ENCODE measurements at places on chromosomes 3 and 15. TPM values are rescaled to one million over a fixed set of nuclear protein-coding genes. Genes with fewer than 3 reads are reported as not detected.

The FBXW12 gene
- total RNA-seq = not detected

The TNNC1 gene
- total RNA-seq = 10.8 TPM

- peak; percentile 51 for DNase-seq
Observed at GRCh38 chr3:150703299-150703755, 393 bp downstream of the ERICH6 start.

GRCh38 chr3:112109322-112109721 lies 23.1 kb downstream of the C3orf52 start:
- DNase-seq = no peak

The TMEM207 gene
- total RNA-seq = not detected

DNA sequence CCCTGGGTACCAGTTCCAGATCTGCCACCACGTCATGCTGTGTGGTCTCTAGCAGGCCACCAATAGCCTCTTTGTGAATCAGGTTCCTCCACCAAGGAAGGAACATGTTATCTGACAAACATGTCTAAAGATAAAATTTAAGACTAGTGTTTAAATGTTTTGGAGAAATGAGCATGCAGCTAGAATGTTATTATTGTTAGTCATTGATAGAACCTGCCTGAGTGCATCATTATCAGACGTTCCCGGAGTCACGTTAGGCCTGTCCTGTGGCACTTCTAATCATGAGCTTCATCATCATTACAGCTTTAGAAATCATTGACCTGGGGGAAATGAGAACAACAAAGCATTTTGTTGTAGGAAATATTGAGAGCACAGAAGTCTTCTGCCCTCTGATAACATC lies 58.9 kb upstream of the FURIN start:
- no peak for DNase-seq

DNA sequence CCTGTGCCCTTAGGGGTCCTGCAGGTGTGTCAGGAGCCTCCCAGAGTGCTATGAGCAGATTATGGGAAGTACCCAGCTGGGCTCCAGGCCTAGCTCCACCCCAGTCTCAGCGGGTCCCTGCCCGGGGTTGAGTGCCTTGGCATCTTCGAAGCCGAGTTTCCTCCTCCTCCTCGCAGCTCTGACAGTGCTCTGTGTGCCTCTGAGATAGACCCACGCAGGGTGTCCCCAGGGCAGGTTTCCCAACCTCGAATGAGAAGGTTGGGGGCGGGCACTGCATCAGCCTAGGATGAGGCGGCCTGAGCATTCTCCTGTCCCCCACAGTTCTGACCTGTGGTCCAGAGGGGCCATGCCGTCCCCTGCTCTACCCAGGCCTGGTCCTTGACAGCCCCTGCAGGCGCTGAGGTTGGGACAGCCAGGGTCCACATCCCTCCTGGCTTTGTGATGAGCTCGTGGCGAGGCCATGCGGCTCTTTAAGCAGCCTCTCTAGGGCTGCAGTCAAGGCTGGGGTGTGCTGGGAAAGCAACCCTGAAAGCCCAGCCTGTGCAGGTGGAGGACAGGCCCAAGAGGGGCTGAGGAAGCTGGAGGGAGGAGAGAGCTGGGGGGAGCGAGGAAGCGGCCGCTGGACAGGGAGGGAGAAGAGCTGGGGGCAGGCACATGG lies 20.2 kb upstream of the SKOR1 start:
- DNase-seq = no peak

GRCh38 chr3:53044711-53045517 lies 959 bp downstream of the SFMBT1 start:
- DNase-seq = peak; percentile 72

- no peak for DNase-seq
Observed at GRCh38 chr15:59282515-59283337, 76.1 kb downstream of the LDHAL6B start.

The SLITRK3 gene
- not detected for total RNA-seq

The SLC2A2 gene
- total RNA-seq = not detected

- DNase-seq = no peak
Observed at GRCh38 chr3:192899540-192899982, 18.1 kb downstream of the MB21D2 start.

The RFX7 gene
- 44.4 TPM for total RNA-seq

DNA sequence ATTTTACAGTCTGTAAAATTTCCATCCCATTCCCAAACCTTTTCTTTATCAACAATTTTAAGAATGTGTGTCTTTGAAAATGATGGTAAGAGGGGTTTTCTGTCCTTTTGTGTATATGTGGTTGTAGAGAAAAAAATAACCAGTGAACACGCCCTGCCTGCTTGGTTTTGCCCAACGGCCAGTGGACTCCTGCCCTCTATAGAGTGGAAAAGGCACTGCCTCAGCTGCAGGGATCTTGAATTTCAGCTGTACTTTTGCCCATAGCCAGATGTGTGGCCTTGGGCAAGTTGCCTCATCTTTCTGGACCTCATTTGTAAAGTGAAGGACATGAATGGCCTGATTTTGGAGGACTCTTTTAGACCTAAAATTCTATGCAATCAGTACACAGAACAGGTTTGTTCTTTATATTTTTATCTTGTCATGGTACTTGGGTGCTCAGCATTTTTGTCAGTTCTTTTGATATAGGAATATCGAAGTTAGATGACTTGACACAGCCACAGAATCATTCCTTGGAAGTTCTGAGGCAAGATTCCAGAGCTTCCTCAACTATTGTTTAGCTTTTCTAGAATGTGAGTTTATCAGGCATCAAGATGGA lies 81.0 kb downstream of the CLDN11 start:
- DNase-seq = peak; percentile 4

DNA sequence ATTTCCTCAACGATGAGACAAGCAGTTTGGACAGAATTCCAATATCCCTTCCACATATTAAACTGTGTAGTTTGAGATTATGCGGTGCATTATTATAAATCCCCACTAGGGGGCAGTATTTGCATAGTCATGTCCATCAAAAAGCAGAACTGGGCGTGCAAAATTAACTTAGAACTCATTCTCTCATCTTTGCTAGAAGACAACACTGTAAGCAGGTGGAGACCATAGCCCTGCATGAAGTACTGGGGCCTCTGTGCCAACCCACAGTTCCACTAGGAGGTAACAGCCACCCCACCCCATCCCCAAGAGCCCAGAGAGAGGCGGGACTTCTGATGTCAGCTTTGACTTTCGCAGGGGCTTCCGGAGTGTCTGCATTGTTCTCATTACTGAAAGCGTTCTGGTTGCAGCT lies 106.6 kb upstream of the TMC3 start:
- no peak for DNase-seq

DNA sequence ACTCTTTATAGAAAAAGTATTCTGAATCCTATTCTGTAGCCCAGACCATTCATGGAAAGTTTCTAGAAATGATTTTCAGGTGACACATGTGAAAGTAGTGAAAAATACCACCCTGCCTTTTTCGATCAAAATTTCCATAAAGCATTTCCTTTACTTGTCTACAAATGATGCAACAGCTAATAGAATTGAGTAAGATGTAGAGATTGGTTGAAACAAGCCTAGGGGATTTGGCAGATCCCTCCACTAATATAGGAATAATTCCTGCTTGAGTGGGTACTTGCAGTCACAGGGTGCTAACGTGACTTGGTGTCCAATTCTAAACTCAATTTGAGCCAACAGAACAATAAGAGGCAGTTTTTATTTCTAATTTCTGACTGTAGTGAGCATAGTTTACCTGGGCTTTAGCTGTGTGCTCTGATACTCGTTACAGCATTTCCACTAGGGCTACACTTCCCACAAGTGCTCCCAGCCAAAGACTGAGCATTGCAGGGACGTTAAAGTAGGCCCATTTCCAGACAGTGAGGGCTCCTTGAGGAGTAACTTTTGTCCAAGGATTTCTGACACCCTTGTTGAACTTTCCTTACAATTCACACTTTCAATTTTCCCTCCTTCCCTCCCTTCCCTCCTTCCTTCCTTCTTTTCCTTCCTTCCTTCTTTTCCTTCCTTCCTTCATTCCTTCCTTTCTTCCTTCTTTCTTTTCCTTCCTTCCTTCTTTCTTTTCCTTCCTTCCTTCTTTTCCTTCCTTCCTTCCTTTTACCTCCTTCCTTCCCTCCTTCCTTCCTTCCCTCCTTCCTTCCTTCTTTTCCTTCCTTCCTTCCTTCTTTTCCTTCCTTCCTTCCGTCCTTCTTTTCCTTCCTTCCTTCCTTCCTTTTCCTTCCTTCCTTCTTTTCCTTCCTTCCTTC lies 53.9 kb upstream of the TP63 start:
- DNase-seq = no peak

DNA sequence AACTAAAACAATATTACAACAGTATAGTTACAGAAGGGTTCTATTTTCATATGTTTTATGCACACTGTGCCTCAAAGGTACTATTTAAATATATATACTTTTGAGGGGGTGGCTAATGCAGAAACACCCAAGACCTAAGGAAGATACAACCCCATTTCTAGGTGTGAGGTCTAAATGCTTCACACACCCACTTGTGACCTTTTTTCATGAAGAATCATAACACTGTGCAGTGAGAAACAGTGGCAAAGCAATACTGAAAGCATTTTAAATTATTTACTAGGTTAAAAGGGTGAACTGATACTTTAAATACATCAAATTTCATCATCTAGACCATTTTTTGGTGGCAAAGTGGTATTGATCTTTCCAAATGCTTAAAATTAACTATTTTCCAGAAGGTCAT lies 67.4 kb downstream of the SATB1 start:
- DNase-seq = no peak

- no peak for DNase-seq
Observed at GRCh38 chr15:62075595-62076277, 9.0 kb downstream of the C2CD4A start.

DNA sequence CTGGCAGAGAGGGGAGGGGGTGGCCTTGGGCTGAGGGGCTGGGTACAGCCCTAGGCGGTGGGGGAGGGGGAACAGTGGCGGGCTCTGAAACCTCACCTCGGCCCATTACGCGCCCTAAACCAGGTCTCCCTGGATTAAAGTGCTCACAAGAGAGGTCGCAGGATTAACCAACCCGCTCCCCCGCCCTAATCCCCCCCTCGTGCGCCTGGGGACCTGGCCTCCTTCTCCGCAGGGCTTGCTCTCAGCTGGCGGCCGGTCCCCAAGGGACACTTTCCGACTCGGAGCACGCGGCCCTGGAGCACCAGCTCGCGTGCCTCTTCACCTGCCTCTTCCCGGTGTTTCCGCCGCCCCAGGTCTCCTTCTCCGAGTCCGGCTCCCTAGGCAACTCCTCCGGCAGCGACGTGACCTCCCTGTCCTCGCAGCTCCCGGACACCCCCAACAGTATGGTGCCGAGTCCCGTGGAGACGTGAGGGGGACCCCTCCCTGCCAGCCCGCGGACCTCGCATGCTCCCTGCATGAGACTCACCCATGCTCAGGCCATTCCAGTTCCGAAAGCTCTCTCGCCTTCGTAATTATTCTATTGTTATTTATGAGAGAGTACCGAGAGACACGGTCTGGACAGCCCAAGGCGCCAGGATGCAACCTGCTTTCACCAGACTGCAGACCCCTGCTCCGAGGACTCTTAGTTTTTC lies 4.9 kb downstream of the ISL2 start:
- peak; percentile 12 for DNase-seq

DNA sequence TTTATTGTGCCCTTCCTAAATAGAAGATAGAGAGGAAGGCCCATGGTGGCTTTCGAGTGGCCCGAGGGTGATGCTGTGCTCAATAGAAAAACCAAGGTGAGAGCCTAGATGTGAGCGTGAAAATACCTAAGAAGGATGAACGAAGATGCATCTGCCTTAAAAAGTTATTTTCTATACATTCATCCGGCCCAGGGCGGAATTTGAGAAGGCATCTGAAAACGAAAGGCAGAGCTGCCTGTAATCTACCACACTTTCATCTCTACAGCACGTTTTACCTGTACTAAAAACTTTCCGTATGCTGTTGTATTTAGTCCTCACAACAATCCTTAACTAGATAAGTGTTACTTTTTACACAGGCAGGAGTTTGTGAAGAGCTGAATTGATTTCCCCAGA lies 1.4 kb downstream of the DUT start:
- peak; percentile 13 for DNase-seq

DNA sequence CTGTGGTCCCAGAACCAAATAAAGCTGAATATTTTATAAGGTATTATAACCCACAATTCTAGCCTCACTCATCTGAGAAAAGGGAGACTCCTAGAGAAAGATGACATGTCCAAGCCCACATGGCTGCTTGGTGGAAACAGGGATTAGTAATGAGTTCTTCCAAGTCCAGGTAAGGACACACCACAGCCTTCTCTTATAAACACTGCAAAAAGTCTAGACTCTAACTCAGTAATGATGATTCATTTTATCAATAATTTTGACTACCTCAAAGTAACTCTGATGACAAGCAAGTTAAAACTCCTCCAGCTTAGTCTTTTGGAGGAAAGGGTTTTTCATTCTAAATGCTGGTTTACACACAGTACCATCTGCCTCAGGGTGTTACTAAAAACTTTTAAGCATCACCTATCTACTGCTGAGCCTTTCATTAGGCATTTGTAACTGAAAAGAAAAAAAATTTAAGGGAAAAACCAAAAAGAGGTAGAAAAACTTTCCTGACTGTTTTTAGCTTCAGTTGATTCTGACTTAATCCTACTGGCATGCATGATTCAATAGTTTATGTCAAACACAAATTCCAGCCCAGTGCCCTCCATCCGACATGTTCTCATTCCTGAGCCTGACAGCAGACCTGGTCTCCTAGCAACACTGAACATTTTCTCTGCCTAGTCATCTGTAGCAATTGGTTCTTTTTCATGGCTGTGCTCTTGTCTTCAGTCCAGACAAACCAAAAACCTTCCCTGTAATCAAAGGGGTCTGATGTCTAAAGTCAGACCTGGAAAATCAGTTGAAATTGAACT lies 43.9 kb downstream of the P3H2 start:
- no peak for DNase-seq

GRCh38 chr3:31219131-31219843 lies 313.4 kb upstream of the STT3B start:
- no peak for DNase-seq

The SEMA6D gene
- not detected for total RNA-seq

DNA sequence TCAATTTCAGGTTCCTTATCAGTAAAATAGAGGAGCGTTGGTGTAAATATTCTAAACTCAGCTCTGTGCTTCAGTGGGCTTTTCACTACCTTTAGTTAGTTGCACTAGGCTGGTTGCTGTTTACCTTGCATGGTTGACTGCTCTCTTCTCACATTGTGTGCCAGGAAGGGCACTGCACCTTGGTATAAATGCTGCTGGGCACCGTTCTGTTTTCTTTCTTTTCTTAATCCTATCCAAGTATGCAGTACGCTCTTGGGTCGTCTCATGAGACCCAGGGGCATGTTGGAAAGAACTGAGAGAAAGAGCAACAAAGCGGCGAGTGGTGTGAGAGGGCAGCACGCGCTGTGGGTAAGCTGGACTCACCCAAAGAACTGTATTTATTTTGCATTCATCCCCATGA lies 22.4 kb downstream of the KCNMB2 start:
- DNase-seq = no peak

The SUSD5 gene
- not detected for total RNA-seq

- no peak for DNase-seq
Observed at GRCh38 chr3:30245858-30246622, 360.4 kb upstream of the TGFBR2 start.

GRCh38 chr3:114893361-114893760 lies 253.7 kb downstream of the ZBTB20 start:
- no peak for DNase-seq

- DNase-seq = no peak
Observed at GRCh38 chr15:44058126-44058525, 136.9 kb downstream of the FRMD5 start.
